Activated CD4-positive, alpha-beta T cell treated with anti-CD3 and anti-CD28 coated beads, Interleukin-10, Interleukin-2, amounts not matched to agents 100 ng/mL and 50 ng/mL, durations not matched to agents 16 hours and 8 hours (primary cell): ENCODE measurements at places on chromosomes 6 and 20.

DNA sequence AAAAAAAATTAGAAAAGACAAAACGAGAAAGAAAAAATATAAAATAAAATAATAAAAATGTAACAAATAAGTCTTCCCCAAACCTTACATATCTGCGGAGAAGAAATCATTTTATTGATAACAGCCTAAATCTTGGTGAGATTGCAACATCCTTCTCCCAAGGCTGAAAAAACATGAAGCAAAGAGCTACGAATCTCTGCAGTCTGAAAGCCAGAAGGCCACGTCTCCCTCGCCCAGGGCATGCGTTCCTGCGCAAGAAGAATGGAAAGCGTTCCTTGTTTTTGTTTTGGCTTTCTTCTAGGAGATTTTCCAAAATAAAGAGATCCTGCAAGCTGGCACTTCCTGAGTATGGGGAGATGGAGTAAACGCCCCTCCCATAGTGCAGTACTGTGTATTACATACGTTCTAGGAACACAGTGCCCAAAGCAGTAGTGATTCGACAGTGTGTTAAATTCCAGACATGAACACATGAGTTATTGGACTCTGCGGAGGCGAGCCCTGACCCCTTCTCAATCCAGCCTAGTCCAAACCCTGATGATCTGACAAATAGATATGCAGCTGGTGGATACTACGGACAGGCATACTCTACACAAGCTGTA, 126.7 kb upstream of the RREB1 start:
- DNase-seq = no peak

GRCh38 chr6:168206186-168206585, 113.4 kb downstream of the DACT2 start:
- no peak for DNase-seq

DNA sequence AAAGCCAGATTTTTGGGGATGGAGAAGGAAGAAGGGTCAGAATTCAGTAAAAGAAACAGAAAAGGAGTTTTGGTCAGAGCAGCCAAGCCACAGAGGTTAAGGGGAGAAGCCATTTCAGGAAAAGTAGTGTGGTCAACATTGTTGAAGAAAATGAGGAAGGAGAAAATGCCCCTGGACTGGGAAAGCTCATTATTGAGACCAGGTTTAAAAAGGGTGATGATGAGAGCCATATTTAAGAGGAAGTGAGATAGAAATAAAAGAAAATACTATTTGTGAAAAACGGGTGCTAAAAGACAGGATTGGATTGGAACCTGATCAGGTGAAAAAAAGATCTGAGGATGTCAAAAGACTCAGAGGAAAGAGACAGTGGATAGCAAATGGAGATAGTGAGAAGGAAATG, 75.8 kb downstream of the CEP162 start:
- no peak for DNase-seq

- peak; percentile 43 for DNase-seq
Observed at GRCh38 chr20:2871661-2872458, 1.4 kb upstream of the PTPRA start.

- DNase-seq = no peak
Observed at GRCh38 chr6:67986694-67987232, 648.3 kb upstream of the ADGRB3 start.

DNA sequence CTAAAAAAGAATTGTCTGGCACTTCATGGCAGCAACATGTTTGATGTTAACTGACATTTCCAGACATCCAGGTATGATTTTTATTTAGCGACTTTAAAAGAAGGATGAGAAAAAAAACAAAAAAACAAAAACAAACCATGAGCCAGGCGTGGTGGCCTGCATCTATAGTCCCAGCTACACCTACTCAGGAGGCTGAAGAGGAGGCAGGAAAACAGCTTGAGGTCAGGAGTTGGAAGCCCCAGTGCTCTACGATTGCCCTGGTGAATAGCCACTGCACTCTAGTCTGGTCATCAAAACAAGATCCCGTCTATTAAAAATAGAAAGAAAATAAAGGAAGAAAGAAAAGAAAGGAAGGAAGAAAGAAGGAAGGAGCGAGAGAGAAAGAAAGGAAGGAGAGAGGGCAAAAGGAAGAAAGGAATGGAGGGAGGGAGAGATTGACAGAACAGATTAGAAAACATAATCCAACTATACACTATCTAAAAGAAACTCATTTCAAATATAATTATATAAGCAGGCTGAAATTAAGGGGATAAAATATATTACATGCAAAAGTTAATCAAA, 141.6 kb downstream of the TRIM27 start:
- no peak for DNase-seq

GRCh38 chr6:160424256-160424655, 76.1 kb downstream of the SLC22A3 start:
- DNase-seq = no peak

DNA sequence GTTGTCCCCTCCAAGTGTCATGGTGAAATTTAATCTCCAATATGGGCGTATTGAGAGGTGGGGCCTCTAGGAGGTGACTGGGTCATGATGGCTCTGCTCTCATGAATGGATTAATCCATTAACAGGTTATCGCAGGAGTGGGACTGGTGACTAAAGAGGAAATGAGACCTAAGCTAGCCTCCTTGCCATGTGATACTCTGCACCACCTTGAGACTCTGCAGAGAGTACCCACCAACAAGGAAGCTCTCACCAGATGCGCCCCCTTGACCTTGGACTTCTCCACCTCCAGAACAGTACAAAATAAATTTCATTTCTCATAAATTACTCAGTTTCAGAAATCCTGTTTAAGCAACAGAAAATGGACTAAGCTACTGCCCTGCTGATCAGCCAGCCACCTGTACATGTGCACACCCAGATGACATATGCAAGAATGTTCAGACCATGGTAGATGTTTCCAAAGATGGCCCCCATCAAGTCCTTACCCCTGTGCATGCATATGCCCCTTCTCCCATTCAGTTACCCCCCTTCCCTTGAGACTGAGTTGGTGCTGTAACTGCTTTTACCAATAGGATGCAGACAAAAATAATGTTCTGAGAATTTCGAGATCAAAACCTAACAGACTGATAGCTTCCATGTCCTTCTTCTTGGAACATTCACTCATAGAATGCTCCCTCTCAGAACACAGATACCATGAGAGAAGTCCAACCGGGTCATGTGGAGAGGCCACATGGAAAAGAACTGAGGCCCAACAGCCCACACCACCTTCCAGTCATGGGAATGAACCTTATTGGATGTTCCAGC, 28.4 kb downstream of the MAP3K5 start:
- DNase-seq = no peak

GRCh38 chr6:8234321-8234720, 132.0 kb upstream of the EEF1E1 start:
- no peak for DNase-seq

DNA sequence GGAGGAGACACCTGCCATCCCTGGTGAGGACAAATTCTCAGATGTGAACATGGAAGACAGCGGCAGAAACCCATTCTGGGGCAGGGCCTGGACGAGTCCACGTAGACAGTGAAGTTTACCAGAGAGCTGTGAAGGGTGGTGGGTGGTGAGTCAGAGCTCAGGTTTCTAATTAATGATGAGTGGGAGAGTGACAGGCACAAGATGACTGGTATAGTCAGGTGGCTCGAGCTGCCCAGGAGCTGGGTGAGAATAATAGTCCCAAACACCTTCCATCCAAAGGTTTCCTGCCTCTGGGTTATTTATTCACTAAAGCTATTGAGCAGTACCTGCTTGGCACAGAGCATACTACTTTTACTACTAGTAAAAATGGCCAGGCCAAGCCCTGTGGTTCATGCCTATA, 6.0 kb downstream of the TLDC2 start:
- peak; percentile 48 for DNase-seq

- DNase-seq = no peak
Observed at GRCh38 chr20:17565169-17565845, 4.6 kb upstream of the DSTN start.

- DNase-seq = no peak
Observed at GRCh38 chr20:16553684-16554083, 19.6 kb downstream of the KIF16B start.

DNA sequence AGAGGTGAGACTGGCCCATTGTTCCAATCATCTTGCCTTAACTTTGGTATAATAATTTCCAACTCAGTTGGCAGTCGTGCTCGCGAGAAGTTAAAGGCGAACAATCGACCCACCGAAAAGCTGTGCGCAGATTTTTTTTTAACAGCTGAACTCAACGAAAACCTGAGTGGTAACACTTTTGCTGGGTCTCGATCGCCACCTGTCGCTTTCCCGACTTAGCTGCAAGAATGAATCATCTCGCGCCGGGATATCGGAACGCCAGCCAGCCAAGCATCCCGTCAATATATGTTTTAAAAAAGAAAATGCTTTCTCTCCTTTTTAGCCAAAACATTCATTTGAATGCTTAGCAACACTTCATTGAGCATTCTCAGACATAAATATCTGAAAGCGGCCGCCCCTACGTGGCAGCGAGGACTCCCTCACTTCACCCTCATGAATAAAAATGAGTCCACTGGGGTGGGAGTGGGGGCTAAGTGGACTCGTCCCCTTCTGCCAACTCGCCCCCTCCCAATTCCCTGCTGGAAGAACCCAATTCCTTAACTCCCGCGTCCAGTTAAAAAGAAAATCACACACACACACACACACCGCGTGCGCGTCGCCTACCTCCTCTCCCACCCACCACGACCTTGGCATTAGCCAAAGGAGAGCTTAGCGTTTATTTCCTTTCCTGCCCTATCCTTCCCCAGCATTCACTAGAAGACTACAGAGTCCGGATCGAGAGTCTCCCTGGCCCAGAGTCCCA, 1.5 kb downstream of the COL12A1 start:
- DNase-seq = peak; percentile 59

GRCh38 chr6:125679128-125679527, 70.3 kb upstream of the HEY2 start:
- no peak for DNase-seq

DNA sequence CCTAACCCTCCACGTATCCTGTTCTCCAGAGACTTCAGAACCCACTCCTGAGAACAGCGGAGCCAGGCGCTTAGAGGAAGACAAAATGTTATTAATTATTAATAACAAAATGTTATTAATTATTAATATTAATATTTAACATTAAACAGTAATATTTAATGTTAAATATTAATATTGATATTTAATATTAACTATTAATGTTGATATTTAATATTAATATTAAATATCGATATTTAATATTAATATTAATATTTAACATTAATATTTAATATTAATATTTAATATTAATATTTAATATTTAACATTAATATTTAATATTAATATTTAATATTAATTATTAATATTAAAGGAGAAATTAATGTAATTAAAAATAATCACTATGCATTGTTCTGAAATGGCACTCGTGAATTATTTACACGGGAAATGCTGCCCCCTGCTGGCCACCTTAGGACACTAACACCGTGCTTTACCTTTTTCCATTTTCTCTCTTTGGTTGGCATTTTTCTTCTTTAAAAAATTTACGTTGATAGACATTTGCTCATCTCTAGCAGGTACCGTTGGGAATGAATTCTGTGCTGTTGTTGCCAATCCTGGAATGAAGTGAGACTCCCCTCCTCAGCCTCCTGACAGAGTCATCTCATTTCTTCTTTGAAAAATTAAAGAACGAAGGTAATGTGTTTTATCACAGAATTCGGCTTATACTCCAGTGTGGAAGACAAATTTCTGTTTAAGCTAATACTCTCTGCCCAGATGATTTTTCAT, 7.5 kb upstream of the GGTLC1 start:
- peak; percentile 45 for DNase-seq
